ENCODE measurements at places on chromosomes 12 and 14. TPM values are rescaled to one million over a fixed set of nuclear protein-coding genes. Genes with fewer than 3 reads are reported as not detected.

The KRT81 gene
- not detected for total RNA-seq

DNA sequence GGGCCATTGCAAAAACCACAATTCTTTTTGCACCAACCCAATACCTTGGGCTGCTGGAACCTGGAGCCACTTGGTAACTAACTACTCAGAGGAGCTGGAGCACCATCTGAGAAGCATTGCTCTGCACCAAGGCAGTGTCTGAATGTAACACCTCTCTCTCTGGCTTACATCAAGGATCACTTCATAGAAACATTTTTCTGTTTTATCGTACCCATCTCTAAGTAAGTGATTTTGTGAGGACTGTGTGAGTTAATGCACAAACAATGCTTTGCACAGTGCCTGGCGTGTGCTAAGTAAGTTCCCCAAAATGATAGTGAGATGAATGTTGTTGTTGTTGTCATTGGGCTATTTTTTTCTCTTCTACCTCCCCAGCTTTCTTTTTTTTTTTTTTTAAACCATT, 111.4 kb downstream of the ADCK1 start:
- no peak overlapping the region for H3K4me3 ChIP-seq
- peaks cover 5% of the 10 kb centered on the region for H3K4me1 ChIP-seq
- no peak overlapping the region for H3K27ac ChIP-seq
- H3K36me3 ChIP-seq, result no peaks in the 10 kb centered on the region
- H3K27me3 ChIP-seq, result no peaks in the 10 kb centered on the region
- no peak for DNase-seq

DNA sequence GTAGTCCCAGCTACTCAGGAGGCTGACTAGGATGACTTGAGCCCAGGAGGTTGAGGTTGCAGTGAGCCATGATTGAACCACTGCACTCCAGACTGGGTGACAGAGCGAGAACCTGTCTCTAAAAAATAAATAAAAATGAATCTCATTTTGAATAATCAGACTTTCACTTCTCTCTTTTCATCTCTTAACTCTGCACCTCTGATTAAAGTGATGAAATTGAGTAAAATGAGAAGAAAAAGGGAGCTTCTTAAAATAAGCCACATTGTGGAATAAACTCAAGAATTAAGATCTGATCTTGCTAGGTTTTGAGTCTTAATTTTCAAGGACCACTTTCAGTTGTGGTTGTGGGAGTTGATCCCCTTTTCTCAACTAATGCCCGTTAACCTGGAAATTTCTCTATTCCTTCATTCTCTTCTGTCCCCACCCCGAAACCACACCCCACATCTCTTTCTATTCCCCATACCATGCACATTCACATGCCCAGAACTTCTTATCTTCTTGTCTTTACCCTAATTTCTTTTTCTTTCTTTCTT, 70.9 kb upstream of the ETV6 start:
- DNase-seq, result no peak
- peaks cover 3% of the 10 kb centered on the region for H3K4me1 ChIP-seq
- H3K27ac ChIP-seq, result no peak overlapping the region
- H3K27me3 ChIP-seq, result peaks cover 13% of the 10 kb centered on the region

- H3K36me3 ChIP-seq, result no peaks in the 10 kb centered on the region
- H3K4me3 ChIP-seq, result no peak overlapping the region
- no peak overlapping the region for H3K27ac ChIP-seq
Measured at GRCh38 chr14:70029296-70030132, 150.3 kb downstream of the SMOC1 start.

The ACVRL1 gene
- total RNA-seq, result not detected
